ENCODE measurements at places on chromosomes 3 and 15.
A peak's percentile ranks its signal among the peaks of the same experiment; 100 is the strongest.

DNA sequence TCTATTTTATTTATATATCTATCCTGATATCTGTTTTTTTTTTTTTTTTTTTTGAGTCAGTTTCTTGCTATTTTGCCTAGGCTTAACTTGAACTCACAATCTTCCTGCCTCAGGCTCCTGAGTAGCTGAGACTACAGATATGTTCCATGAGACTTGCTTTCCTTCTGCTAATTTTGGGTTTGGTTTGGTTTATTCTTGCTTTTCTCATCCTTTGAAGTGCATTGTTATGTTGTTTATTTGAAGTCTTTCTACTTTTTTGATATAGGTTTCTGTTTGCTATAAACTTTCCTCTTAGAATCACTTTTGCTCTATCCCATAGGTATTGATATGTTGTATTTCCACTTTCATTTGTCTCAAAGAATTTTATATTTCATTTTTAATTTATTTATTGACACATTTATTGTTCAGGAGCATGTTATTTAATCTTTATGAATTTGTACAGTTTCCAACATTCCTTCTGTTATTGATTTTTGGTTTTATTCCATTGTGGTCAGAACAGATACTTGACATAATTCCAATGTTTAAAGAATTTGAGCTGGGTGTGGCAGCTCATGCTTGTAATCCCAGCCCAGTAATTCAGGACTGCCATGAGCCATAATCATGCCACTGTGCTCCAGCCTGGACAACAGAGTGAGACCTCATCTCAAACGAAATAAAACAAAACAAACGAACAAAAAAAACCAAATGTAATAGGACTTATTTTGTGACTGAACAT lies 62.3 kb upstream of the PLSCR4 start:
- no peak for DNase-seq

DNA sequence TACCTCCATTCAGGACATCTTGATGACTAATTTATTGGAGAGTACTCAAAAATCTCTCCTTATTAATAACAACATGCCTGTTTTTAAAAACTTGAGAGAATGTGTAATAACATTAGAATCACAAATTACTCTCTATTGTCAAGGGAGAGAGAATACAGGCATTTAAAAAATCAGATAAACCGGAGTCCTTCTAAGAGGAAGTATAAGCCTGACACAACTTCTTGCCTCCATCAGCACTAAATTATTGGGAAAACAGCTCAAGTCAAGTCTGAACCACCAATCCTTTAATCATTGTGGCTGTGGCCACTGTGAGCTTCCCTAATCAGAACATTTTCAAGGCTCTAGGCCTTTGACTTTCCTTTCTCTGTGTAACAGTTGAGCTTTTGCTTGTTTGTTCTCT lies 38.0 kb downstream of the SSR3 start:
- DNase-seq = no peak

GRCh38 chr3:114219741-114220140 lies 17.6 kb downstream of the ZNF80 start:
- DNase-seq = no peak

GRCh38 chr3:33194303-33194702 lies 24.3 kb downstream of the SUSD5 start:
- no peak for DNase-seq

DNA sequence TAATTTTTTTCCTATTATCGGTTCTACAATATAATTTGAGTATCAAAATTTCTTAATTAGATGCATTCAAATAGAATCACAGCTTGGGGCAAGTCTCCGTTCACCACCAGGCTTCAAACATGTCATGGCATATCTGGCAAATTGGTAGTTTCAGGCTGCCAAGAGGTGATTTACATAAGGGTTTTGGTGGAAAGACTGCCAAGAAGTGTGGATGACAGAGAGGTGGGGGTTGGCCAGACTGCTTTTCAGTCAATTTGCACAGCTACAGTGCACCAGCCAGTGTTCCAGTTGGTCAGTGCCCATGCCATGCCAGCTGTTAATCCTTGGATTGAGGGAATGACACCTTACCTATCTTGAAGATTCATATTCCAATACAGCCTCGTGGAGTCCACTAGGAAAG lies 8.4 kb upstream of the GSK3B start:
- DNase-seq = peak; percentile 96

DNA sequence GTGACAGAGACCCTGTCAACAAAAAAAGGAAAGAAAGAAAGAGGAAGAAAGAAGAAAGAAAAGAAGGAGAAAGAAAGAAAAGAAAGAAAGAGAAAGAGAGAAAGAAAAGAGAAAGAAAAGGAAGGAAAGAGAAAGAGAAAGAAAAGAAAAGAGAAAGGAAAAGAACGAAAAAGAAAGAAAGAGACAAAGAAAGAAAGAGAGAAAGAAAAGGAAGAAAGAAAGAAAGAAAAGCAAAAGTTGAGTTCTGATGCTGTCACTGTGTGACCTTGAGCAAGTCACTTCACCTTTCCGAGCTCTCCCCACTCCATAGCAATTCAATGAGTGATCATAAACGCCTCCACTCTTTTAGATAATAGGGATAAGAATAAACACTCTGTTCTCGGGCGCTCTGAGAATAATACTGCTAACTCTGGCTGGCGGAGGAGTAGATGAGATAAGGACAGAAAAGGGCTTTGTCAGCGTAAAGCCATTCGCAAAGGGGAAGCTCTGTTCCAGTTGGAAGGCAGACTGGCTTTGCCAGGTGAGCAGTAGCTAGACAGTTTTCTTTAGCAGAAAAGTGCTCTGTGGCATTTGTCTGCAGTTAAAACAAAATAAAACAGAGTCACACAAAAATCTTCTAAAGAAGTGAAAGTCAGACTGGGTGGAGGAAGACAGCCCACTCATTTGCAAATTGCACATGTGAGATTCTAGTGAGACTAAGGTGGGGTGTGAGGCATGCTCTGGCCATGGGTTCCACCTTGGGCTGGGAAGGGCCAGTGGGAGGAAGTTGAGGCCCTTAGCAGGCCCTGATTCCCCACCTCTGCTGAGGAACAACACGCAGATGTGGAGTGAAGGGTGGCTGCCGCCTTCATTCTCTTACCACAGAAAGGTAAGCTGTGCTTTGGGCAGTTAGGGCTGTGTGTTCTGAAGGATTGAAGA lies 9.6 kb upstream of the FLNB start:
- no peak for DNase-seq

DNA sequence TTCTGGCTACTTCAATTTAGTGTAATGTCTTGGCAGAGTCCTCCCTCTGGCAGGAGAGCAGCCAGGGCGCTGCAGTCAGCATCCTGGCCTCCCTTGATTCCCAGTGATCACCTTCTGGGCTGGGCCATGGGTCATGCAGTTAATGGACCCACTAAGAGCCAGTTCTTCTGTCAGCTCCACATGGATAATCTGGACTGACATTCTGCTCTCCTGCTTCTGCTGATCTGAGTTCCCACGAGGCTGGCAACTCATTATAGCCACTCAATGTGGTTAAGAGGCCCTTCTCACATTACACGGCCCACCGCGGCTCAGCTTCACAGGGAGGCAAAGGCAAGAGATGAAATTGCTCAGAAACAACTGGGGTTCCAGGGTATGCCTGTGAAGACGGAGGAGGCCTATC lies 94.0 kb downstream of the WDR76 start:
- no peak for DNase-seq

- DNase-seq = no peak
These were observed 193.3 kb upstream of the CTDSPL start for GRCh38 chr3:37668431-37668817.

- no peak for DNase-seq
These were observed 1072.0 kb downstream of the NSUN3 start for GRCh38 chr3:95134693-95135413.

GRCh38 chr3:156017352-156018030 lies 102.9 kb upstream of the KCNAB1 start:
- no peak for DNase-seq

- DNase-seq = no peak
These were observed 214.5 kb downstream of the MTHFS start for GRCh38 chr15:79682285-79682684.

GRCh38 chr3:57826952-57827723 lies 71.0 kb downstream of the SLMAP start:
- DNase-seq = no peak

DNA sequence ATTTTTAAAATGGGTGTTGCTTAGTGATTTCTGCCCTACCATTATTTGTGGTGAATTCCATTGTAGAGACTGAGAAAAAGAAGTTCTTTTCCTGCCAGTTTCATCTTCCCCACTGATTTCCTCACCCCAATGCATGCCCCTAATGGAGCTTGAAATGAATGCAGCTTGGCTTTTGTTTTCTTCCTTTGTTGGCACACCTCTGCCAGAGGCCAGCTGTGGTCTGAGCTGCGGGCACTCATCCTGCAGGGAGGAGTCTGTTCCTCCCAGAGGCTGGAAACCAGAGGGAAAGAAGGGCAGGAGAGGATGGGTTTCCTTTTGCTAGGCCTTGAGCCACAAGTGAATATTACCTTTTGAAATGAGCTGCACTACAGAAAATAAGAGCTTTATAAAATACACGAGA lies 9.3 kb upstream of the ST8SIA2 start:
- DNase-seq = no peak

DNA sequence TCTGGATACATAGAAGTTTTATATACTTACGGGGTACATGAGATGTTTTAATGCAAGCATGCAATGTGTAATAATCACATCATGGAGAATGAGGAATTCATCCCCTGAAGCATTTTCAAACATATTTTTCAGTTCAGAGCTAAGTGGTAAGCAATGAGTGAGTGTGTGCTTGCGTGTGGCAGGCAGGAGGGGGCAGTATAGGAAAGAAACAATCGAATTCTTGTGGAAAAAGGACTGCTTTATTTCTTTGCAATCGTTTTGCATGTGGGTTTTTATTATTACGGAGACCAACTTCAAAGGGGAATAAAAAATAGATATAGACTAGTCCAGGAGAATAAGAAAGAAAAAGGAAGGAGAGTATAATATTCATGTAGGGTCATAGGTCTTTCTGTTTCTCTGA lies 271.6 kb downstream of the CHL1 start:
- no peak for DNase-seq

- no peak for DNase-seq
These were observed 19.0 kb upstream of the CSTA start for GRCh38 chr3:122305818-122306621.

- no peak for DNase-seq
These were observed 26.6 kb downstream of the ALDH1L1 start for GRCh38 chr3:126153695-126154360.

- no peak for DNase-seq
These were observed 1.5 kb downstream of the SEMA6D start for GRCh38 chr15:47718497-47719437.

- no peak for DNase-seq
These were observed 119.8 kb downstream of the SUCLG2 start for GRCh38 chr3:67534594-67534993.

- no peak for DNase-seq
These were observed 4.5 kb downstream of the MESP2 start for GRCh38 chr15:89780601-89781000.

GRCh38 chr15:63764124-63764803 lies 69.5 kb downstream of the HERC1 start:
- DNase-seq = no peak

DNA sequence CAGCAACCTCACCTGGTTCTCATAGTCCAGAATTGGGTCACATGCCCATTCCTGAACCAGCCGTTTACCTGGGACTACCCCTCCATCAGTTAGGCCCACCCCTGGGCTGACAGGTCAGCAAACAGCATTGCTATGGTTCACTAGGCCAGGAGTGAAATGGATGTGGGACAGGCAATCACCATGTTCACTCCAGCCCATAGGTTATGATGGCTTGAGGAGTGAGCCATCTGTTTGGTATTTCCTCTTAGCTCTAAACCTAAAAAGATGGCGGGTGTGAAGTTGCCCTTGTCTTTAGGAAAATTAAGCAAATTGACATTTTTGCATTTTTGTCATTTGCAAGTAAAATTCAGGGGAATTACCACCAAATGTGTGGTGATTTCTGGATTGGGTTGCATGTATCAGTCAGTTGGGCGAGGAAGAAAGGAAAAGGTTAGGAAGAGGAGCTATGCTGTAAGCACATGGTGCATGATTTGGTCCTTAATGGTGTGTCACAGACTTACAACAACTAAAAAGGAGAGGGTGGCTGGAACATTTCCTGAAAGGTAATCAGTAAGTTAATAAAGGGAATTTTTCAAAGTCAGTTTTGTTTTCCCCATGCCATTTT lies 17.2 kb downstream of the NXPE3 start:
- DNase-seq = no peak

DNA sequence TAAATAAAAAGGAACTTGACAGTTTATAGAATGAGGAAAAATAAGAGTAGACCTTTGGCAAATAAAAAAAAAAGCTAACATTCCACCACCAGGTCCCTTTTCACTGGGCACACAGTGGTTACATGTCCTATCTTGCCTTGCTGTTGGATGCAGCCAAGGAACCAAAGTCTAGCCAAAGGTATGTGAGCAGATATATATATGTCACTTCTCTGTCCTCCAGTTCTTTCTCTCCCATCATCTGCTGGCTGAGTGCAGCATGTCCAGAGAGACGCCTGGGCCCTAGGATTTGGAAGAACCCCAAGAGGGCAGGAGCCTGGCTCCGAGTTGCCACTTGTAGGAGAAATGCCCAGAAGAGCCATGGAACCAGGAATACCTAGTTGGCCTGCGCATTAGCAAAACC lies 104.7 kb downstream of the SERPINI1 start:
- DNase-seq = no peak

GRCh38 chr3:32347343-32348125 lies 44.1 kb upstream of the CMTM7 start:
- no peak for DNase-seq

- DNase-seq = no peak
These were observed 87.9 kb downstream of the CHST2 start for GRCh38 chr3:143207338-143207961.

DNA sequence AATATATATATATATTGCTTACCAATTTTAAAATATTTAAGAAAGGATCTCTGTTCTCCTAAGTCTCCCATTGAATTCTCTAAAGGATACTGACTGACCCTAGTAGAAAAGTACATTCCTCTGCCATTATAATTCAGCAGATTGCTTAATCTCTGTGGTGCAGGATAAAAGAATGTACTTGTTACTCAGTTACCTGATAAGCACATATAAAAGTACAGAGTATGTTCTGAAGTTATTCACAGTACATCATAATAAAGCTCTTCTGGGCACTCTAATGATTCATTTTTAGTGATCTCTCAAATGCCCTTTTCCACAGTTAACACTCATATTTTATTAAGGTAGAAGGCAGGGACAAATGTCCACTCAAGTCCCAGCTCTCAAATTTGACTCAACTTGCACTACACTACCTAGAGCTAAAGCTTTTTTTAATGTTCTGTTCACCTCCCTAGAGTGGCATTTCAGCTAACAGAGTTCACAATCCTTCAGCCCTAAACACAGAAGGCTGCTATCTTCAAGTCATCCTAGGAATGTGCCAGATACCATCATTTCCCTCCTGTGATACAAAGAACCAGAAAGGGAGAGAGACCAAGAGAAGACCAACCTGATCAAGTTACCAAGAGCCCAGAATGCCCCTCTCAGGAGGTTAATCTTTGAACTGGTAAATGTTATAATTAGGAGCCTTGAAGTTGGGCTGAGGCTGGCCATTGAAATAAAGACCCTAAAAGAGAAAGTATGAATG lies 53.3 kb downstream of the MEIS2 start:
- no peak for DNase-seq

DNA sequence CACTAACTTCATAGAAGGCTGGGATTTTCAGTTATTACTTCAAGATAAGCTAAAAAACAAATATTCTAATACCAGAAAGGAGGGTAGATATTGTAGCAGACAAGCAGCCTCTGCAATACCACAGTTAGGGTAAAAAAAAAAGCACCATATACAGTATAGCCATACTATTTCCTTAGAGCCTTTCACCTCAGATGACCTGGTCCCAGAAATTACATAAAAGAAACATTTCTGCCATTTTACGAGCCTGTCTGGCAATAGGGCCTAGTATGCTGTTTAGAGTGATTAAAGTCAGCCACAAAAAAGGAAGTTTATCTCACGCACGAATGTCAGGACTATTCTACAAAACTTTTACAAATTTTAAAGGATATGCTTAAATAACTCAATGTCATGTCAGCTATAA lies 1016.6 kb downstream of the PLOD2 start:
- DNase-seq = no peak

Data from DMS 273 treated with DMSO at 0.1 percent for 48 hours (cell line).